ENCODE measurements at places on chromosomes 4 and X.

DNA sequence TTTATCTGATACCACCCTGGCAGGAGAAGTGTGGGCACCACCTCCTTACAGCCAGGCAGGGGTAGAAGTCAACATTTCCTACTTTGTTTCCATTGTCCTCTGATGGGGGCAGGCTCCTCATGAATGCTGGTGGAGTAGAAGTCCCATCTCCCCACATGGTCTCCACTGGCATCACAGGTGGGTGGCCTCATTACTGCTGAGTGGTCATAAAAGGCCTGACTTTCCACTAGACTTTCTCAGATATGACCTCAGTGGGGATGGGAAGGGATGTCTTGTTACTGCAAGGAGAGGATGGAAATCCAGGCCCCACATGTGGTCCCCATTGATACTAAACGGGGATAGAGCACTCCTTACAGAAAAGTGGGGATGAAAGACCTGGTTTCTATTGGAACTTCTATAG lies 18.6 kb upstream of the BMP2K start:
- DNase-seq = no peak

- no peak for DNase-seq
Observed at GRCh38 chrX:33156152-33156726, 55.1 kb downstream of the DMD start.

DNA sequence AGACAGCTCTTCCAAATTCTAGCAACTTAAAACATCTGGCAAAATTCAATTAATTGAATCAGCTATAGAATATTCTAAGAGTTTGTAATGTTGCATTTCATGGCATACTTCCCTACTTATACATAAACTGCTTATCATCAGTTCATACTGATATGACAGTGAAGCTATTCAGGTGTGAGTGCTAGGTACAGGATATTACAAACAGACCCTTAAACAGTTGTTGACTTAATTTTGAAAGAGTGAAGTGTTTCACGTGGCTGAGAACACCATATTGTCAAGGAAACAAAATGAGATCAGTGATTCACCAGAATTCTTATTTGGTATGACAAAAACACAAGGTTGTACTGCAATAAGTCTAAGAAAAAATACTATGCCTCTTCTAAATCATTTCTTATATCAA lies 27.4 kb downstream of the CENPU start:
- DNase-seq = no peak

DNA sequence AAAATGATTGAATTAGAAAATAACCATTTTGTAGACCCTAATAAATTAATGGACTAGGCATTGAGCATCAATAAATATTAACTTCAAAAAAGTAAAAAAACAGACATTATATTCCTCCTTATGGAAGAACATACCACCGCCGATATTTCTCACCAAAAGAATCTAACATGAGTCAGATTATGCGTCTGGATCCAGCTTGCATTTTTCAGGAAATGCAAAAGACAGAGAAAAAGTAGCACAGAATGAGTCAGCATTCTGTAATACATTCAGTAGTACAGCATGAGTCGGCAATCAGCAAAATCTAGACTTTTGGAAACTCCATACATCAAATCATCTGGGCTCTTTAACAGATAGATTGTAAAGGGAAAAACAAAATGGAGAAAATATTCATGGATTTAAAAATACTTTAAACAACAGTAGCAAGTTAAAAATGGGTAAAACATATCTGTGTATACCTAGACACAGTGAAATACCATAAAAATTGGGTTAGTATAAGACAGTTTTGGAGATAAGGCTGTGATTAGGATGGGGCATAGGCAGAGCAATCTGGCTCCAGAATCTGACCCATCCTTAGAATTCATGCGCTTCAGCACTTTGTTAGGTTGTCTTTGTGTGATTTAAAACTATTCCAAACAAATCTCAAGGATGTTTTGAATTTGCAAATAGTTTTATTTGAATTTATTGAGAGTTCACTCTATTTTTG lies 633.0 kb upstream of the FAM241A start:
- DNase-seq = peak; percentile 30

- no peak for DNase-seq
Observed at GRCh38 chr4:163536091-163536490, 41.6 kb downstream of the TMA16 start.

GRCh38 chr4:40255393-40256281 lies 58.8 kb downstream of the RHOH start:
- no peak for DNase-seq

GRCh38 chrX:153999359-154000037 lies 20.2 kb downstream of the IRAK1 start:
- DNase-seq = no peak

DNA sequence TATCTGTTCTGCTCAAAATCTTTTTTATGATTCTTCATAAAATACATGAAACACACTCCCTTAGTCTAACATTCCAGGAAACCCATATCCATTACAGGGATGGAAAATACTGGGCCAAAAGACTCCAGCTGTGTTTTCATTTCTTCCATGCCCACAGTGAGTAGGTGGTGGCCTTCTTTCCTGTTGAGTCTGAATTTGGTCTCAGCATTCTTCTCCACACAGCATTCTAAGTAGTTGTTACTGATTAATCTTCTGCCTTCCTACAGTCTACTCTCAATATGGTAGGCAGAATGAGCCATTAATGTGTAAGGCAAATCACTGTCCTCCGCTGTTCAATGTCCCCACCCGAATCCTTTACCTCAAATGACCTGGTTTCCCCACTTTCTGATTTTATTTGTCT lies 370.6 kb upstream of the RPS6KA3 start:
- DNase-seq = no peak

GRCh38 chrX:136636121-136636520 lies 11.8 kb upstream of the CD40LG start:
- no peak for DNase-seq

- no peak for DNase-seq
Observed at GRCh38 chr4:176622251-176622948, 170.3 kb downstream of the VEGFC start.

- no peak for DNase-seq
Observed at GRCh38 chr4:77155631-77156452, 1.2 kb upstream of the CCNG2 start.

DNA sequence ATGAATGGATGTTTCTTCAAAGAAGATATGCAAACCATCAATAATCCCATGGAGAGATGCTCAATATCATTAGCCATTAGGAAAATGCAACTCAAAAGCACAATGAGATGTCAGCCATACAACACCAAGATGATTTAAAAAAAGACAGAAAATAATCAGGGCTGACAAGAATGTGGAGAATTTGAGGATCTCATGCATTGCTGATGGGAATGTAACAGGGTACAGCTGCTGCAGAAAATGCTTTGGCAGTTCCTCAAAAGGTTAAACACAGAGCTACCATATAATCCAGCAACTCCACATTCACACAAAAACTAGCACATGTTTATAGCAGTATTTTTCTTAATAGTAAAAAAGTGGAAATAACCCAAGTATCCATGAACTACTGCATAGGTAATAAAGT lies 110.5 kb upstream of the ZNF518B start:
- no peak for DNase-seq

- no peak for DNase-seq
Observed at GRCh38 chrX:139642241-139642927, 65.6 kb downstream of the MCF2 start.

DNA sequence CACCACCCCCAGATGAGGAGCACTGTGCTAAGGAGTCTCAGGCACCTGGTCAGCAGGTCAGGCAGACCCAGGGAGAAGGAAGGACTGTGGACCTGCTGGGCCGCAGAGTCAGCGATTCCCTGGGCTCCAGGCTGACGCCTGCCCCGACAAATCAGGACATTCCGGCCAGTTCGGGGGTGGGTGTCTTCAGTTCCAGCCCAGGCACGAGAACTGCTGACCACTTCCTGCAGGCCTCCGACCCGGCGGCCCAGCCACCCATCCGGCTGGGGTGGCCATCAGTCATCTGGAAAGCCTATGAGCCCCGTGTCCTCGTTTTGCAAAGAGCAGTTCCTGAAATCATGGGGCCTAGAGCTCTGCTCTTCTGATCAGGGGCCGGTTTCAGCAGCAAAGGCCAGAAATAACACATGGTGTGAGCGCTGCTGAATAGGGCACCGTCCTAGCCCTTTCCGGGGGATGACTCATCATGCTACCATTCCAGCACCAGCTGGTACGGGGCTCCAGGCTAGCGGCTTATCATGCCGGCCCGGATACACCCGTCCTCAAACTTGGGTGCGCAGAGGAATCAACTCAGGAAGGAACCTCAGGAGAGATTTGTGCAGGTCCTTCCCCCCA lies 7.8 kb upstream of the SH3TC1 start:
- DNase-seq = peak; percentile 99

DNA sequence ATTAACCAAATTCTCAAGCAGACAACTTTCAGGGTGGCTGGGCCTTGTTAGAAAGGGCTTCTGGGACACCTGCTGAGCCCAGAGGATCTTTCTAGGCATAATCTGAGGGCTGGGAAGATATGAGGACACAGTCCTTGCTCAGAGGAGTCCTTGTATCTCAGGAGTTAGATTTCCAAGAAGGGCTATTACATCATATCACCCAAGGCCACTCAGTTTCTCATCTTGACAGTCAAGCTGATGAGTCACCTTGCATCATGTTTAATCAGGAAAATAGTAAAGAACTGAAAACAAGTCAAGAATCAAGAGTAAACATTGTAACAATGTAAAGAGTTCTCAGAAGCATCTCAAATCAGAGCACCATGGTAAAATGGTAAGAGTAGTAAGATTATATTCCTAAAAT lies 4.0 kb downstream of the PCYT1B start:
- DNase-seq = no peak

DNA sequence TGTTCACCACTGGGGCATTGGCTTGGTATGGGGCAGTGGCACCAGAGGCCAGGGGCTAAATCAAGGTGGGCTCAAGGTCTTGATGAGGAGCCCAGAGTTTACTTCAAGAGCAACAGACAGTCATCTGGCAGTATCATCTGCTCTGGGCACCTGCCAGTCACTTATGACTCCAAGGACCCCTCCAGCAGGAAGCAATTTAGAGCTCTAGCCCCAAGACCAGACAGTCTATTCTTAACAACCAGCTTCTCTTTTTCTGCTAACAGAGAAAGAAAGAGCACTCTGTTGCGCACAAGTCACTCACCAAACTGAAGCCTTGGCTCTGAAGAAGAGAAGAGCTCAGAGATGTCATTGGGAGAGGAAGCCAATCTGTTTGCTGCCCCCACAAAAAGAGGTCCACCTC lies 309.2 kb downstream of the HS3ST1 start:
- peak; percentile 19 for DNase-seq

- DNase-seq = no peak
Observed at GRCh38 chr4:7817877-7818398, 121.7 kb downstream of the AFAP1 start.

DNA sequence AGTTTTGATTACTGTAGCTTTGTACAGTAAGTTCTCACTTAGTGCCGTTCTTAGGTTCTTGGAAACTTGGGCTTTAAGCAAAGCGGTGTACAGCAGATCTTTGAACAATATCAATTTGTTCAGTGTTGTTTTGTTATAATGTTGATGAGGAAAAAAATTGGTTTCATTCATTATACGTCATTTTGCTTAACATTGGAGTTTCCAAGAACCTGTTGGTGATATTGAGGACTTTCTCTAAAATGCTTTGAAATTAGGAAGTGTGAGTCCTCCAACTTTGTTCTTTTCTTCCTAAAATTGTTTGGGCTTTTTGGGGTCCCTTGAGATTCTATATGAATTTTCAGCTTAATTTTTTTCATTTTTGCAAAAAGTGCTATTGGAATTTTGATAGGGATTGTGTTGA lies 49.1 kb downstream of the STAG2 start:
- DNase-seq = no peak

GRCh38 chrX:103573202-103573601 lies 12.1 kb upstream of the TCEAL4 start:
- DNase-seq = no peak

- DNase-seq = no peak
Observed at GRCh38 chr4:73856518-73856917, 3.4 kb downstream of the PF4V1 start.

DNA sequence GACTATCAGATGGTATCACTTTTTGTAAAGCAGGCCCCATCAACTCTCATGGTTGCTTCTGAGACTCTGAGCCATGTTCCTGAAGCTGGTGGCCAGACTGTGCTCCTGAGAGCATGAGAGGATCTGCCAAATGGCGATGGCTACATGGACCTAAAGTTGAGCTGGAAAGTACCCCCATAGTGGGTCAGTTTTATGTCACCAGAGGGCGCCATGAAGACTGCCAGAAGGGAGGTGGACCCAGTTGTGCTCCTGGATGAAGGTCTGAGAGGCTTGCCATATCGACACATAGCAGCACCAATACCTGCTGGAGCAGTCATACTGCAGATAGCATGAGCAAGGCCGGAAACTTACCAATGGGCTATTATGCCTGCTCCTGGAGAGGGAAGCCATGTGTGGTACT lies 105.7 kb downstream of the SLITRK2 start:
- no peak for DNase-seq

DNA sequence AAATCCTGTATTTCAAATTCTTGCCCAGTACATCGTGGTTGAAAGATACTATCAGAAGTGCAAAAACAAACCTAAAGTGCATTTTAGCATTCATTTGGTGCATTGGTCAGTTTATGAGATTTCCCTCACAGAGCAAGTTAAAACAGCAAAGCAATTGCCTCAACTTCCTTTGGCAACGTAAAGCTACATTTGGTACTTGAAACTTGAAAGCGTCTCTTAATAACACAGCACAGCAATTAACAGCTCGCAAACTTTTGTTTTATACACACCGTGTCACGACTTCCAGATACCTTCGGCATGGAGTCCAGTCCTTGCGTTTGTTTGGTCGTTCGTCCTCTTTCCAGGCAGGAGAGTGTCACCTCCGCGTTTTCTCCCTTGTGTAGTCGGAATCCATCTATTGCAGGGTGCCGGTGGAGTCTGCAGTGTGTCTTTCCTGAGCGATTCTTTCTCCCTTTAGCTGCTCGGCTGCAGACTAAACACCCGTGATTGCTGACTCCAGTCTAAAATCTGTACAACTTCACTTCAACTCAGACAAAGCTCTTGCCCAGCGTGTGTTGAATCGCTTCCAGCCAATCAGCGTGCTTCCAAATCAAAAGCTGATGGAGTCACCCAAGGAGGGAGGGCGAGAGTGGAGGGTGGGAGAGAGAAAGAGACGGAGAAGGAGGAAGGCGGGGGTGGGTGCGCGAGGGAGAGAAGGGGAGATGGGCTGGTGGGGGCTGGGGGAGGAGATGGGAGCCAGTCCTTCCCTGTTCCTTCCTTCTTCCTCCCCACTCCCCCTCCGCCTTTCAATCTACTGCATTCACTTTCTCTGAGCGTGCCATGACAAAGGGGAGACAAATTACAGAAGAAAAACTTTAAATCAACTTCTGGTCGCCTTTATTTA lies at the start of gene PCDH18:
PCDH18 (minus strand) TSS at position 509 of the 883 bp plus-strand sequence; CDS start at position 103, 406 bp downstream.
- no peak for DNase-seq

DNA sequence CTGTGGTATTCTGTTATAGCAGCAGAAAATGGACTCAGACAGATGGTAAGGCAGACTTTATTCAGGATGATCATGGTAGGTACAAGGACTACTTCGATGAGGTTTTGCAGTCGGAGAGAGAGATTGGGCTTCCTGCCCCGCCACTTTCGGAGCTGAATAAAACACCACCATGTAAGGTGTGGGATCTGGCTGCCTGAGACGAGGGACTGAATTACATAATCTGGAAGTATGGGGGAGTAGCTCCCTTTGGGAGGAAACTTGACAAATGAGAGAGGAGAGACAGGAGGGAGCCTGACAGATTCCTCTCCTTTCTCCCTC lies 255.5 kb upstream of the GATB start:
- DNase-seq = no peak

All from common myeloid progenitor, CD34-positive (primary cell).